Airway epithelial cell (primary cell): ENCODE measurements at places on chromosomes 4 and X. TPM values are rescaled to one million over a fixed set of nuclear protein-coding genes. Genes with fewer than 3 reads are reported as not detected.

TMEM187 gene
- total RNA-seq = 10.3 and 12.4 TPM in 2 replicates

REELD1 gene
- total RNA-seq = not detected in 2 replicates

GPR173 gene
- total RNA-seq = 0.28 TPM in 2 replicates

ETDA gene
- total RNA-seq = not detected in 2 replicates
